Fibroblast of upper back skin (primary cell): ENCODE measurements at places on chromosomes 3 and 15.

DNA sequence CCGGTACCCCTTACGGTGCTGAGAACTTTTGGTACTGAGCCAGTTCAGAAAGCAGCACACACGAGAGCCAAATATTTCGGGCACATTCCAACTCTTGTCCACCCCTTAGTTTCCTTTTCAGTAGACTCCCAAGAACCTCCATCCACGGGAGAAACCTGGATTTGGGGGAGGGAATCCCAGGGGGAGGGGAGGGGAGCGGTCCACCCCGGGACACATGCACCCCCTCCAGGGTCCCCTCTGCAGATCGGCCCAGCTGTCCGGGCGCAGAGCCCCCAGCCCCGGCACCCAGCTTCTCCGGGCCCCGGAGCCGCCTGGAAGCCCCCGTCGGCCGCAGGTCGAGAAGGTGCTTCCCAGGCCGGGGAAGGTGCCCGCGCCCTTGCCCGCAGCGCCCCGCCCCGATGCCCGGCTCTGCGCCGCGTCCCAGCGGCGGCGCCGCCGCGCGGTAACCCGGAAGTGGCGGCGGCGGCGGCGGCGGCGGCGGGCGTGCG is 455 bp upstream of the ABHD17C start:
- DNase-seq, result peak; percentile 53

DNA sequence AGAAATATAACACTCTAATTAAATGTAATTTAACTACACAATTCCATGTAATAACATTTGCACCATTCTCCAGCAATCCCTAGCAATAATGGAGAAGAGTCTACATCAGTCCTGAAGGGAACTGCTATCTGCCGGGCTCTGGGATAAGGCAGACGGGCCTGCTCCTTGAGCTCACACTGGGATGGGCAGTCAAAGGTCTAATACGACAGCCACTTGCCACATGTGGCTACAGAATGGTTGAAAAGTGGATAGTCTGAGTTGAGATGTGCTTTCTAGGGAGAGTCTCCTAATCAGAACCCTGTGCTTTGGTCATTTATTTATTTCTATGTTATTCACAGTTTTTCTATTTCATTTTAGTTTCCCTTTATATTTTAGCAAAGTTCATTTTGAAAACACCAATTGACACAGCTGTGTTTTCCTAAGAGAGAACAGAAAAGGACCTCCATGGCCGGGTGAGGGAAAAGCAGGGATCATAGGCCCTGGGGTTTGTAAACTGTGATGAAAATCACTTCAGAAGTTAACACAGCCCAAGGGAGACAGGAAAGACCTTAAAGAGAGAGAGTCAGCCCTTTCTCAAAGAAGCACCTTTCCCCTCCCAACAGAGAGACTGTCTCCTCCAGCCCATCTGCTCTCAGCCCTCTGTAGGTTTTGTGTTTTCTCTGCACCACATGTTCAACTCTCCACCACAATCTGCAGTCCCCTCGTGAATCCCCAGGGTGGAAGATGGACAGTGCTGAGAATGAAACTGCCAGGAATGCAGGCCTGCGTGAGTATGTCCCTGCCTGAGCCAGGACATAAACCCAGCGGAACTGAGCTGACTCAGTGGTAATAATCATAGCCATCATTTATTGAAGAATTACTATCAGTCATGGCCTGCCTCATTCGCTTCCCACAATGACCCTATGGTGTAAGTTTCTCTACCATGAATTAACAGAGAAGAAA is 11.6 kb downstream of the FSIP1 start:
- peak; percentile 89 for DNase-seq

GRCh38 chr3:16477521-16477920 is 36.0 kb downstream of the RFTN1 start:
- peak; percentile 44 for DNase-seq

DNA sequence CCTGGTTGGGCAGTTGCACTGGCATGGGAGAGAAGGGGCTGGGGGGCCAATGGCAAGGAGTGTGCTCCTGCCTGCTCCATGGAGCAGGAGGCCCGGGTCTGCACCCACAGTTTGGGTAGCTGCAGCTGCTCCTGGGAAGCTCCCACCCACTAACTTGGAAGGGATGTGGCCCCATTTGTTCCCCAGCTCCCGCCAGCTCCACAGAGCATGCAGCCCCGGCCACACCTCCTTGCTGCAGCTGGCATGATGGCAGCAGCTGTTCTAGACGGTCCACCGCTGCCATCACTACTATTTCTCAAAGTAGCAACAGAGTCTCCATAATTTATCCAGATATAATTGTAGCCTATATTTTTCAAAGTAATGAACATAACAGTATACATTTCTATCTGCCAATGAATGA is 65.8 kb downstream of the PIK3CB start:
- no peak for DNase-seq

GRCh38 chr15:55742498-55742926 is 440 bp downstream of the PRTG start:
- no peak for DNase-seq

DNA sequence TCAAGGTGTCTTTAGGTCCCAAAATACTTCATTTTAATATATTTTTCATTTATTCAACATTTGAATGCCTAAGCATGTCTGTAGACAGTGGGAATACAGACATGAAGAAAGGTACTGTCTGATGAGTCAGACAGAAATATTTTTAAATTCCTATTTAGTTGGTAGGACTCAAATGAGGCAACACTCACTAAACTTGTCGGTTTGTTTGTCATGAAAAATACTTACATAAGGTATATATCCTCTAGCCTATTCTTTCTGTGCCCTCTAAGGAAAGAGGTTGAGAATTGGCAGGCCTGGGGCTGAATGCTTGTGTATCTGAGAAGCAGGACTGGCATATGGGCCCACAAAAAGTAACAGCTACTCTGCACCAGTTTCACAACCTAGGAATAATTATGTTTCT is 423.6 kb upstream of the MDFIC2 start:
- DNase-seq, result peak; percentile 59

DNA sequence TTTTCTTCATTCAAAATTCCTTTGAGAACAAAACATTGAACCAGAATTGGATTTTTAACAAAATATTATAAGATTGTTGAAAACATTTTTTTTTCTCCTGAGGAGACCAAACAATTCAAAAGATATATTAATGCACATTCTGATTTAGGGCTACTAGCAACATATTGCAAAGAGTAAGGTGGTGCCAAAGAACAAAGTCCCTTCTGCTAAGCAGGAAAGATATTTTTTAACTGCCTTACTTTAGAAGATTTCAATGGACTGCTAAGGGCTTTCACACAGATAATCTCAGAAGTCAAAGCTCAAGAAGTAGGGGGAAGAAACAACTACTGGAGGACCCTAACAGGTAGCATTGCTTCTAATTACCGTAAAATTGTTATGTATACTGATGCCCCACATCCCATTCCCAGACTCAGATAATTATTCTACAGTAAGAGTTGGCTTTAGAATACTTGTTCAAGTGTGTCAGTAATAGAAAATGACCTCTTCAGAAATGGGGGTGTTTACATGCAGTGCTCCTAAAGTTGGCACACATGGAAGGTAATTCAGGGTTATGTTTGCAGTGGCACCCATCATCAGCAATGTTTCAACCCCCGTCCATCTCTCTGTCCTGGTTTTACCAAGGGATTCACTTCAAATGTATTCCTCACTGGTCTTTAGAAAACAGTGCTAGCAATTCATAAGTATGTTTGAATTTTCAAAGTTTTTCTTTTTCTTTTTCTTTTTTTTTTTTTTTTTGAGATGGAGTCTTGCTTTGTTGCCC is 354.7 kb downstream of the ZBTB20 start:
- no peak for DNase-seq

DNA sequence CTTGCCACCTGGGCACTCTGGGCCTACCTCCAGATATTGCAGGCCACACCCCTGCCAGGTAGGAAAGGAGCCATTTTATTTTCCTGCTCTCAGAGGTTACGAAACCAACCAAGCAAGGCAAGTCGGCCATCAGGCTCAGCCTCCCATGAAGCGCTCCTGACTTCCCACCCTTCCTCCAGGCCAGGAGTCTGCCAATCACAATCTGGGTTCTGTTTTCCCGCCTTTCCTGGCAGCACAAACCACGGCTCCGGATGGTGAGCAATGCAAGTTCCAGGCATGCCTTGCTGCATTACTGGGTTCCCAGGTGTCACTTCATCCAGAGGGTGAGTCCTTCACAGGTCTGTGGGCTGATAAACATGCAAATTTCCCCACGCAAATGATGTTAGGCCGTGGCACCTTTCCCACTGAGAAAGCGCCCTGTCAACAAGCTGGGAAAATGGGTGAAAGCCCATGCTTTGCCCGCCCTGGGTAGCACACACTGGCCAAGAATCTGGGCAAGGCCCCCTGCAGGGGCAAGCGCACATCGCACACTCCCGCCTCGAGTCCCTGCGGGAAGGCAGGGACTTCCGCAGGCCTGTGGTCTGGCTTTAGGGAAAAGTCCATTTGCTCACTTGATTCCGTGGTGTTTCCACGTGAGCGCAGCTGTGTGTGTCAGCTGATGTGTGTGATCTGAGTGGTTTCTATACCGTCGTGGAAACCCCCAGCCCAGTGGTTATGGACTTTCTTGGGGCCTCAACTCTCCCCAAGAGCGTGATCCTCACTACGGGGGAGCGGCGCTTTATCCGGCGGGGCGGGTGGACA is 61.6 kb upstream of the RYK start:
- peak; percentile 75 for DNase-seq

DNA sequence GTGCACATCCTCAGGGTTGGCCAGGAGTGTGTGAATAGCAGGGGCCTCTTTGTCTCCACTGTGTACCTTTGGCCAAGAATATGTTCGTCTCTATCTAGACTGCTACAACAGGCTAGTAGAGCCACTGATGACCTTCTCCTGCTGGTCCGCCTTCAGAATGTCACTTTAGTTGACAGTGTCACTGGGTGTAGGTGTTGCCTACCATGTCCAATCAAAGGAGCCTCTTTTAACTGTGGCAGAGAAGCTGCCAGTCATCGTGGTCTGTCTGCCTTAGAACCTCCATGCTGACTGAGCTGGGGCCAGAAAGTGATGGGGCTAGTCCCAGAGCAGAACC is 40.1 kb downstream of the OXSR1 start:
- no peak for DNase-seq

- DNase-seq, result no peak
Measured at GRCh38 chr15:99435877-99436541, 129.8 kb upstream of the MEF2A start.

DNA sequence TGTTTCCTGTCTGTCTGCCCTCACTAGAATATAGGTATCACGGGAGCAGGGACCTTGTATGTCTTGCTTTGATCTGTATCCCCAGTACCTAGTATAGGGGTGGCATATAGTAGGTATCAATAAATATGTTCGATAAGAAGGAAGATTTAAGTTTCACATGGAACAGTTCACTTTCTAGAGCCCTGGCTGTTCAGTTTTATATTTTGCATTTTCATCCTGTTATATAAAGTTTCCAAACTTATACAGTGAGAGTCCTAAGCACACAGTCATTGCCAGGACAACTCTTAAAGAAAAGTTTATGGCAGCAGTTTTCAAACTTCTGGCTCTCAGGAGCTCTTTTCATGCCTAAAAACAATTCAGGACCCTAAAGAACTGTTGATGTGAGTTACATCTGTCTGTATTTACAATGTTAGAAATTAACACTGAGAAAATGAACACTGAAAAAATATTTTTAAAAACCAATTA is 13.4 kb downstream of the ITPR1 start:
- no peak for DNase-seq

DNA sequence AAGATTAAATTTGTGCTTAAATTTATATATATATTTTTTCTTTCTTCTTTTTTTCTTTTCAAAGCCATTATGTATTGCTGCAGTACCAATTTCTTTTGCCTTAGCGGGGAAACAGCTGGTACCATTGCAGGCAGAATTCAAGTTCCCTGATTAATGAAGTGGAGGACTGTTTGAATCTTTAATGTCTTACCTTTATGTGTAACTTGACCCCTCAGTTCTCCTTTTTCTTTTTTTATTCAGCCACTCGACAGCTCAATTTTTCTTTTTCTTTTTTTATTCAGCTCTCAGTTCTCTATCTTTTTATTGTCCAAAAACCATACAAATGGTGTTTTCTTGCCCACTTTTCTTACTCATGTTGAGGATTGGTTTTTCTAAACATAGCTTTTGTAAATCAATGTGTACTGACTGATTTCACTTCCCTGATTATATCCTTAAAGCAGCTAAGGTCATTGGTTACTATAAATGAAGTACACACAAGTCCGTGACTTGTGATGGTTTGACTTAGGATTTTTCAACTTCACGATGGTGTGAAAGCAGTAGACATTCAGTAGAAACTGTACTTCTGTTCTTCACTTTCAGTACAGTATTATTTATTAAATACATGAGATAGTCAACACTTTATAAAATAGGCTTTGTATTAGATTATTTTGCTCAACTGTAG is 22.8 kb downstream of the ATP2C1 start:
- DNase-seq, result no peak

DNA sequence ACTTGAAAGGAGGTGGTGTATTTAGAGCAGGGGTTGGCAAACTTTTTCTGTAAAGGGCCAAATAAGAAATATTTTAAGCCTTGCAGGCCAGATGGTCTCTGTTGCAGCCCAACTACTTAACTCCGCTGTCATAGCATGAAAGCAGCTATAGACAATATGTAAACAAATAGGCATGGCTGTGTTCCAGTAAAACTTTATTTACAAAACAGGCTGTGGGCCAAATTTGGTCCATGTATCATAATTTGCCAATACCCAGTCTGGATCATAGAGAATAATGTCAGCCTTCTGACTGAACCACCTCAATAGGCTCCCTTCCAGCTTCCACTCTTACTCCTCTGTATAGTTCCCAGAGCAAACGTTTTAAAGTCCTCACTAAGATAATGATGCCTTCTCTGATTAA is 638.8 kb upstream of the CFAP20DC start:
- DNase-seq, result no peak

GRCh38 chr3:36165509-36166290 is 214.6 kb upstream of the STAC start:
- DNase-seq, result no peak
